Stimulated activated CD8-positive, alpha-beta memory T cell treated with anti-CD3 and anti-CD28 coated beads, Interleukin-7, amount 100 ng/mL, for 1 hour (primary cell): ENCODE measurements at places on chromosomes 13 and 19.
A peak's percentile ranks its signal among the peaks of the same experiment; 100 is the strongest.

DNA sequence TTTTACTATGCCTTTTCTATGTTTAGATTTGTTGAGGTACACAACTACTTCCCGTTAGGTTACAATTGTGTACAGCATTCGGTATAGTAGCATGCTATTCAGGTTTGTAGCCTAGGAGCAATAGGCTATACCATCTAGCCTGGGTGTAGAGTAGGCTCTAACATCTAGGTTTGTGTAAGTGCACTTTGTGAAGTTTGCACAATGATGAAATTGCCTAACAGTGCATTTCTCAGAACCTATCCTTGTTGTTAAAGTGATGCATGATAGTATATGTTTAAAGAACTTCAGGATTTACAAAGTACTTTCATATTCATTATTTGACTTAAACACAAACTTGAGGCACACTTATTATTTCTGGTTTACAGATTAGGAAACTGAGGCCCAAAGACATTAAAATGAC lies 11.5 kb upstream of the SERPINE3 start:
- no peak for DNase-seq

DNA sequence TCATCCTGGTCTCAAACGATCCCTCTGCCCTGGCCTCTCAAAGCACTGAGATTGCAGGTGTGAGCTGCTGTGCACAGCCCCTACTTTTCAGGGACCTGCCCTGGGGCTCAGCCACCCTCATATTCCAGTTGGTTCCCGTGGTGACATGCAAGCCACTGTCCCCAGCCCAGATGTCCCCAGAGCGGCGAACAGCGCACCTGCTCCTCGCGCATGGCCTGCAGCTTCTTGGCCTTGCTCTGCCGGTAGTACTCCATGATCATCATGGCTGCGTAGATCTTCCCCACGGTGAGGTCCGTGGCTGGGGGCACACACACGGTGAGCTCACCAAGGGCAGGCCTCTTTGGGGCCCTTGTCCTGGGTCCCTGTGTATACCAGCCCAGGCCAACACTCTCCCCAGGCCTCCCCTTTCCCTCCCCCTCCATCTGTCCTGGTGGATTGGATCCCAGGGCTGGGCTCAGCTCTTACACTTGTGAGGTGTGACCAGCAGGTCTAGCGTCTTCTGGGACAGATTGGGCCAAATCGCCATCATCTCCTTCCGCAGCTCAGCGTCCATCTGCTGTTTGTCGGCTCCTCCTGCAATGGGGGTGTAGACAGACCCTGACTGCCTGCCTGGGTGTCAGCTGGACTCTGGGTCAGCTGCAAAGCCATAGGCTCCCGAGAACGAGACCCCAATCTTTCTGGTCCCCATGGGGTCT lies 64.0 kb downstream of the IER2 start:
- no peak for DNase-seq

DNA sequence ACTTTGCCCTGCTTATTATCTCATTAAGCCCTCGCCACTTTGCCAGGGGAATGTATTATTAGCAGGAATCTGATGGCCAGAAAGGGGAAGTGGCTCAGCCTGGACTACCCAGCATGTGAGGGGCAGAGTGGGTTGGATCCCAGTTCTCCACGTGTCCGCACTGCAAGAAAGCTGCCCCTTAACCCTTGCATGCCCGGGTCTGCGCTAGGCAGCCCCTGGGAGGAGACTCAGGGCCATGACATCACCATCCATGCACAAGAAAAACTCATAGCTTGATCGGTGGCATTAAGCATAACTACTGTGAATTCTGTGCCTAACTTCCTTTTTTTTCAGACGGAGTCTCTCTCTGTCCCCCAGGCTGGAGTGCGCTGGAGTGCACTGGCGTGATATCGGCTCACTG lies 8.9 kb downstream of the CACNG8 start:
- no peak for DNase-seq

DNA sequence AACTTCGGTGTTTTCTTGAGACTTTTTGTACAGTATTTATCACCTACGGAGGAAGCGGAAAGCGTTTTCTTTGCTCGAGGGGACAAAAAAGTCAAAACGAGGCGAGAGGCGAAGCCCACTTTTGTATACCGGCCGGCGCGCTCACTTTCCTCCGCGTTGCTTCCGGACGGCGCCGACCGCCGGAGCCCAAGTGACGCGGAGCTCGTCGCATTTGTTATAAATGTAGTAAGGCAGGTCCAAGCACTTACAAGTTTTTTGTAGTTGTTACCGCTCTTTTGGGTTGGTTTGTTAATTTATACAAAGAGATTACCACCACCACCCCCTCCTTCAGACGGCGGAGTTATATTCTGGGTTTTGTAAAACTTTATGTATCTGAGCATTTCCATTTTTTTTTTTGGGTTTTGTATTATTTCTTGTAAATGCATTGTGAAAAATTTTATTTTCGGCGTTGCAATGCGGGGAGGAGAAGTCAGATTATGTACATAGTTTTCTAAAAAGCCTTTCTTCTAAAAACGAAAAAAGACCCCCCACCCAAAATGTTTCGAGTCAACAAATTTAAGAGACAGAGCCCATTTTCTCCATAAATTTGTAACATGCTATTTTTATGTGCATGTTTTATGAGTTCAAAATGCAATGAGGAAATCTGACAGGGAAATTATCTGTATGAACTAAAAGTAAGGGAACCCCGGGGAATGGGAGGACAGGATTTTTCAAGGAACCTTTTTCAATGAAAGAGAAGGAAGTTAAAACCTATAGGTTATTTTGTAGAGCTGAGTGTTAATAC lies 2.3 kb downstream of the SOX1 start:
- DNase-seq: no peak

- DNase-seq: no peak
Observed at GRCh38 chr19:1663852-1664251, 11.4 kb upstream of the TCF3 start.

DNA sequence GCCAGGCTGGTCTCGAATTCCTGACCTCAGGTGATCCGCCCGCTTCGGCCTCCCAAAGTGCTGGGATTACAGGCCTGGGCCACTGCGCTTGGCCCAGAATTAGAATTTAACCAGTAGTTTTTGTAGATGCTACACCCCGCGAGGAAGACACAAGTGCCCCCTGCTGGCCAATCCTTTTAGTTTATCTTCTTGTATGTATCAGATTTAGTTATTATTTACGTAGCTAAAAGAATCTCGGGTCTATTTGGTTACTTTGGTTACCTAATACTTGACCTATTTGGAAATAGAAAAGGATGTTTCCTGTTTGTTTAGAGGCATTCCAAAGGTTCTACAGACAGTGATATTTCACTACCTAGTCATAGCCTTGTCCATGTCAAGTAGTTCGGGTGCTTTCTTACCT lies 22.0 kb downstream of the MUC16 start:
- no peak for DNase-seq

GRCh38 chr13:111046590-111047141 lies 68.4 kb upstream of the ARHGEF7 start:
- no peak for DNase-seq

DNA sequence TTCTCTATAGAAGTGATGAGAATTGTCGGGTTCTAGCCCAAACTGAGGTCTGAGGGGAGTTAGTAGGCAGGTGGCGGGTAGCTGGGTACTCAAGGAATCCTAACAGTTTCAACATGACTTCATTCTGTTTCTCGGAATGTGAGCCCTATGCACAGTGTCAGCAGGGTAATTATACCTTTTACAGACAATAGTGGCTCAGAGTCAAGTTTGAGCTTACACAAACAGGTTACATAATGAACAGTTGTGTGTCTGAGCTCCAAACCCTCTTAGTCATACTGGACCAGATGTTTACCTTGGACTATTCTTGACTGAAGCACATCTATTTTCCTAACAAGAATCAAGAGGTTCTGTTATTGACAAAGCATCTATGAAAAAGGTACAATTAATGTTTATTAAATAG lies 1066.7 kb upstream of the PCDH20 start:
- no peak for DNase-seq

GRCh38 chr13:99528547-99528946 lies 27.3 kb downstream of the TM9SF2 start:
- no peak for DNase-seq

- no peak for DNase-seq
Observed at GRCh38 chr19:34787059-34787824, 14.2 kb upstream of the ZNF599 start.

GRCh38 chr13:109336730-109337129 lies 449.7 kb downstream of the IRS2 start:
- DNase-seq: no peak

GRCh38 chr19:35712567-35713505 lies 5.0 kb upstream of the KMT2B start:
- DNase-seq: no peak

GRCh38 chr13:20258208-20258962 lies 26.3 kb upstream of the GJB6 start:
- DNase-seq: no peak

DNA sequence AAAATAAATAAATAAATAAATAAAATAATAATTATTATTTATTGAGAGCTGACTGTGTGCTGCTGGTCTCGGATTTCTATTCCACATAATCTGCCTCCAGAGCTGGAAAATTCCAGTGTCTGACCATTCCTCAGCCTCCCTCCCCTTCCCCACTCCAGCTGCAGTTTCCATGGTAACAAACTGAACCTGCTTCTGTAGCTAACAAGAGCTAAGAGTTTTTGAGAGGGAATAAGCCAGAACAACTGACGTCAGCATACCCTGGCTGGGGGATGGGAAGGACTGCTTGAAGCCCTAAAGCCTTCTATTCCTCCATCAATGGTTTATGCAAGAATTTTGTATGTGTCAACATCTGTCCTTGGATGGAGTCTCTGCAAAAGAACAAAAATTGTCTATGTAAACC lies 26.0 kb upstream of the PEG3 start:
- no peak for DNase-seq

- no peak for DNase-seq
Observed at GRCh38 chr19:34325981-34326787, 38.8 kb upstream of the GPI start.

DNA sequence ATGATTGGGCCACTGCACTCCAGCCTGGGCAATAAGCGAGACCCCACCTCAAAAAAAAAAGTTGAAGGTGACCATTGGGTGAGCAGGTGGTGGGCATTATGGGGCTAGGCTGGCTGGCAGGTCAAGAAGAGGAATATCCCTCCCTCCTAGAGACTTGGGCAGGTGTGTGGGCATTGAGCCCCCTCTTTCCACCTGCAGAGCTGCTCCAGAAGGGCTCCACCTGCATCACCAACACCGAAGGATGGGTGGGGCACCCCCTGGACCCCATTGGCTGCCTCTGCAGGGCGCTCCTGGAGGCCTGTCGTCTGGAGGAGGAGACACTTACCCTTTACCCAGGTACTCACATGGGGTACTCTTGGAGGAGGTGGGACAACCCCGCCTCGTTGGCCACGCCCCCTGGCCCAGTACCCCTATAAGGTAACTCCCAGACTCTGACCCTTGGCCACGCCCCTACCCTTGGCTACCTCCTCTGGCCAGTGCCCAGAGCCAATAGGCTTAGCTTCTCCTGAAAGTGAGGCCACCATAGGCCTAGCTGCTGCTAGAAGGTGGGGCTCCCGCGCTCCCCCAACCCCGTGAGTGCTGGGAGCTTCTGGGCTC lies 21.9 kb downstream of the ZSWIM4 start:
- DNase-seq: no peak

- DNase-seq: no peak
Observed at GRCh38 chr19:19468424-19469050, 46.8 kb downstream of the TSSK6 start.

DNA sequence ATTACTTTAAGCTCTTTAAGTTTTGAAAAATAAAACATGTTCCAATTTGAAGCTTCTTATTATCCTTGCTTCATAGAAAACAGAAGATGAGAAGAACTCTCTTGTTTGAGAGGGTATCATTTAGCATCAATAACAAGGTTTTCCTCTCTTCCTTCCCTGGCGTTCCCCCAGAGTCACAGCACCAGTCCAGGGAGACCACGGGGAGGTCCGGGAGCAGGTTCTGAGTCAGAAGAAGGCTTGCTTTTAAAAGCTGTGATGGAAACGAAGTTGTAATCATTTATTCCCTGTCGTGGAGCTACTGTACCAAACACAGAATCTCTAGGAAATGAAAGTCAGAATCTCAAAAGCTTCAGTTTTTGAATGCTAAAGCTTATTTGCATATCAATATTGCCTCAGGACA lies 174.0 kb upstream of the LSM14A start:
- no peak for DNase-seq

DNA sequence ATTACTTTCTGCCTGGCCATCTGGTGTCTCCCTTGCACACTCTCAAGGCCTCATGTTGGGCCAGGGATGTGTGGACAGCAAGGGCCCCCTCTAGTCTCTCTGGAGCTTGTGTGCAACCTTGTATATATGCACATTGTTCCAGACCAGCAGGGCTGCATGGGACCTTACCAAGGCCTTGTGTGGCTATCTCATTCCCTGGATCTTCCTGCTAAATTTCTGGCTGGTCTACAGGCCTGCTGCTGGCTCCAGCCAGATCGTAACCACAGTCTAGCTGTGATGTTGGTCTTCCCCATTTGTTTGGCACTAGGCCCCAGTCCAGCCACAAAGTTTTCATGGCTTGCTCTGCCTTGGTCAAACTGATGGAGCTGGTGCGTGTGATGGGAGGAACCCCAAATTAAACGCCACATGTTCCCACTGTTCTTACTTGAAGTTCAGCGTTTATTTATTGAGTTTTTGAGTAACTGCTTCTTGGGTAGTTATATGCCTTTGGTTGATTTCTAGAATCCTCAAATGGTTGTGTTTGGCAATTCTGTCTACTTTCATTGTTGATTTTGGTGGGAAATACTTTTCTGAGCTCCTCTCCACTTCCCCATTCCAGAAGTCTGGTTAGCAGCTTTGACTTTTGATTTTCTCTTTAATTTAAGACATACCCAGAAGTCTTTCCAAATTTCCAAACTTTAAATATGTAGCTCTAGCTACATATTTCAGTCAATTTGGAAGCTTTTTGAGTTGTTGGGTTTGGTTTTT lies 56.4 kb downstream of the SIPA1L3 start:
- no peak for DNase-seq

- DNase-seq: no peak
Observed at GRCh38 chr13:113928685-113929627, 44.9 kb downstream of the C13orf46 start.

- no peak for DNase-seq
Observed at GRCh38 chr19:41918095-41918494, 10.2 kb downstream of the ERFL start.

- no peak for DNase-seq
Observed at GRCh38 chr19:6236310-6237291, 43.2 kb downstream of the MLLT1 start.

- no peak for DNase-seq
Observed at GRCh38 chr19:1156305-1156801, 17.7 kb downstream of the SBNO2 start.

DNA sequence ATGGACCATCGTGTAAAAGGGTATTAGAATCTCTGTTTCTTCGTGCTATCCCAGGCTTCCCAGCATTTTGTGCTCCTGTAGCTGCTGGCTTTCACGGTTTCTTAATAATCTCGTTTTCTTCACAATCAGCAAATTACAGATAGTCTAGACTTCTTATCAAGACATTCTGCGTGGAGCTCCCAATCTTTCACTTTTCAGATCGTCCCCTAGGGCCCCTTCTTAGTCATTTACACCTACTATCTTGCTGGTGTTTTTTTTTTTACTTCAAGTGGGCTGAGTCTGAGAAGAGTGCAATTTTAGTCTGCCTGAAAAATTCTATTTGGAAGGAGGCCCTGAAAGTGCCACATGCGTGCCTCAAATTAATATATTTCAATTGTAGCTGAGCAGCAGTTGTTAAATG lies 275.1 kb downstream of the SHISA2 start:
- DNase-seq: no peak

- DNase-seq: peak; percentile 53
Observed at GRCh38 chr19:53192771-53193534, at the start of gene ZNF665. Gene ZNF665 (minus strand): TSS chr19:53193358. CDS start chr19:53182898, 10,460 bp downstream.
